ENCODE measurements at places on chromosomes 2 and 18. TPM values are rescaled to one million over a fixed set of nuclear protein-coding genes. Genes with fewer than 3 reads are reported as not detected.

DSG4 gene
- not detected for total RNA-seq

DNA sequence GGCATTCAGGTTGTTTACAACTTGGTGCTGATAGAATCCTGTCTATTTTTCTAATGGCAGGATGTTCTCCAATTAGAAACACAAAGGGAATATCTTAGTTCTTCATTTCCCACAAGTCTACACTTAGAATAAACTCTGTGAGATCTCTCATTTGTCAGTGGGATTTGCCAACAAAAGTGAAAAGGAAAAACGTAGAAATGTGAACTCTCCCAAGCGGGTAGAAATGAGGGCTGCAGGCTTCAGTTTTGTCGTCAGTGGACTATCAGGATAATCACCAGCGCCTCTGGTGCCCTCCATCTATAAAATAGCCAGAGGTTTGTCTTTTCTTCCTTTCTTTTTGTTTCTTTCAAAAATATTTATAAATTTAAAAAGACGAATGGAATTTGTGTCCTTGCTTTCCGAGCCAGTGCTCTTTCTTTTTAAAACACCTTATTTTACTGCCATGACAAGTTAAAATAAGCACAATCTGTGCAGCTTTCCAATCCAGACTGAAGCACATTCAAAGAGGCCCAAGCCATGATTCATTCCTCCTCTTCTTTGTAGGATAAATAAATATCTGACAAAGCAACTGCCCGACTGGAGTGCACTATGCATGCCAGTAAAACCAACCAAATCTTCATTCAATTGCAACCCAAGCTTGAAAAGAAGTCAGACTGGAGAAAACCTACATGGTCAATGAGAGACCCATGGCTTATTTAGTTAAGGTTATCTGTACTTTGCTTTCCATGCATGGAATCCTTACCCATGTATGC is 185.8 kb downstream of the ANKRD44 start:
- no peak overlapping the region for H3K4me3 ChIP-seq
- H3K27me3 ChIP-seq: no peaks in the 10 kb centered on the region
- no peak overlapping the region for H3K27ac ChIP-seq
- H3K4me1 ChIP-seq: peaks cover 56% of the 10 kb centered on the region
- no peak for DNase-seq

- H3K4me1 ChIP-seq: no peaks in the 10 kb centered on the region
- H3K27ac ChIP-seq: no peak overlapping the region
- DNase-seq: no peak
- no peaks in the 10 kb centered on the region for H3K27me3 ChIP-seq
- H3K4me3 ChIP-seq: no peak overlapping the region
These were observed 81.5 kb upstream of the RMDN2 start for GRCh38 chr2:37843556-37843955.

SPDYA gene
- total RNA-seq: 1.1 TPM

DNA sequence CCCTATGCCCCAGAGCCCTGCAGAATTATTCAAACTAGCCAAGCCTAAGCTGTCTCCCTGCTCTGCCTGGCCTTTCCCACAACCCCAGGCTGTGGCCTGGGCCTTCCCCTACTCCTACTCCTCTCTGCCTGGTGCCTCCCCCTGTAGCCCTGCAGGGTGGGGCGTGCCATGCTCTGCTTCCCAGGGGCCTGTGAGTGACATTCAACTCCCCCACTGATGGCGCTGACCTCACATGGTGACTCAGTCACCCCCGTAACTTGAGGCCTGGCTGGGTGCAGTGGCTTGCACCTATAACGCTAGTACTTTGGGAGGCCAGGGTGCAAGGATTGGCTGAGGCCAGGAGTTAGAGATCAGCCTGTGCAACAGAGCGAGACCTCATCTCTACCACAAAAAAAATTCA is 60.6 kb downstream of the KIF1A start:
- H3K27me3 ChIP-seq: no peaks in the 10 kb centered on the region
- H3K36me3 ChIP-seq: no peaks in the 10 kb centered on the region
- peak; percentile 70 for DNase-seq
- H3K27ac ChIP-seq: no peak overlapping the region

FOXI3 gene
- not detected for total RNA-seq

GRCh38 chr2:173030561-173031490 is 44.8 kb upstream of the MAP3K20 start:
- H3K4me1 ChIP-seq: no peaks in the 10 kb centered on the region
- no peak for DNase-seq
- no peak overlapping the region for H3K27ac ChIP-seq
- H3K27me3 ChIP-seq: peaks cover 15% of the 10 kb centered on the region
- no peak overlapping the region for H3K4me3 ChIP-seq

GRCh38 chr18:75802681-75803080 is 375.2 kb upstream of the SMIM21 start:
- DNase-seq: no peak
- H3K4me1 ChIP-seq: no peaks in the 10 kb centered on the region
- peaks cover 4% of the 10 kb centered on the region for H3K27me3 ChIP-seq
- H3K27ac ChIP-seq: no peak overlapping the region
- H3K36me3 ChIP-seq: no peaks in the 10 kb centered on the region

GRCh38 chr2:61645911-61646310 is 107.8 kb upstream of the XPO1 start:
- no peak overlapping the region for H3K27ac ChIP-seq
- no peaks in the 10 kb centered on the region for H3K27me3 ChIP-seq
- H3K4me3 ChIP-seq: no peak overlapping the region
- no peaks in the 10 kb centered on the region for H3K36me3 ChIP-seq

DNA sequence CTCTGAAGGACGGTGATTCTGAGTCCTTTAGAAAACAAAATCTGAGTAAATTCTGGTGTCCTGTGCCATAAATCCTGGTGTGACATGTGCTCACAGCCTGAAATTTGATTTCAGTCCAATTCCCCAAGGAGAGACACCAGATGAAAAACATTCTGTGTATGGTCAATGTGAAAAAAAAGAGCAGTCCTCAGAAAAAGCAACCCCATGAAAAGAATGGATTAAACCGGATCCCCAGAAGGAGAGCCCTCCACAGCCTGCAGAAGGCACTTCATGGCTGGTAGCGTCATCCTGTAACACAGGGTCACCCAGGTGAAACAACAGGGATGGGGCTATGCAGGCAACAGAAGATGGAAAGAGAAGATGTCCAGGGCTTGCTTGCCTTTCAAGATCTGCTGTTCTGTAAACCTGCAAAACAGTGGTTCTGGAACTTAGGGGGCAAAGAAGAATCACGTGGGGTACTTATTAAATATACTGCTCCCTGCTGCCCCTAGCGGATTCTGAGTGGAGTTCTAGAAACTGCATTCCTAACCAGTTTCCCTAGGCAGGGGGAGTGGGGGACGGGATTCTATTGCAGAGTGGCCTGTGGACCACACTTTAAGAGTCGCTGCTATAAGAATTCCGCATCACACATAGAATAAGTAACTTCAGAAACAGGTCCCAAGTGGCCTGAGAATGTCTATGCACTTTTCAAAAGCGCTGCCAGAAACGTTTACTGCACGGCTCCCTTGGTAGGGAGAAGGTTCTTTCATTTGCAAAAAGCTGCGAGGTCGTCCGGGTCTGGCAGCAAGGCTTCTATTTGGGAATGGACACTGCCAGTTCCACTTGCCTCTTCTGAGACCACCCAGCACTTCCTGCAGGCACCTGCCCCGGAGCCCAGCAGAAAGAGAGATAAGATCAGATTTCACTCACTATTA is 118.9 kb upstream of the ARL5A start:
- H3K27ac ChIP-seq: no peak overlapping the region
- H3K36me3 ChIP-seq: no peaks in the 10 kb centered on the region
- no peaks in the 10 kb centered on the region for H3K4me1 ChIP-seq
- peaks cover 12% of the 10 kb centered on the region for H3K27me3 ChIP-seq
- H3K4me3 ChIP-seq: no peak overlapping the region
- DNase-seq: peak; percentile 23

EVX2 gene
- total RNA-seq: not detected

IL1RL1 gene
- 1.3 TPM for total RNA-seq

DNA sequence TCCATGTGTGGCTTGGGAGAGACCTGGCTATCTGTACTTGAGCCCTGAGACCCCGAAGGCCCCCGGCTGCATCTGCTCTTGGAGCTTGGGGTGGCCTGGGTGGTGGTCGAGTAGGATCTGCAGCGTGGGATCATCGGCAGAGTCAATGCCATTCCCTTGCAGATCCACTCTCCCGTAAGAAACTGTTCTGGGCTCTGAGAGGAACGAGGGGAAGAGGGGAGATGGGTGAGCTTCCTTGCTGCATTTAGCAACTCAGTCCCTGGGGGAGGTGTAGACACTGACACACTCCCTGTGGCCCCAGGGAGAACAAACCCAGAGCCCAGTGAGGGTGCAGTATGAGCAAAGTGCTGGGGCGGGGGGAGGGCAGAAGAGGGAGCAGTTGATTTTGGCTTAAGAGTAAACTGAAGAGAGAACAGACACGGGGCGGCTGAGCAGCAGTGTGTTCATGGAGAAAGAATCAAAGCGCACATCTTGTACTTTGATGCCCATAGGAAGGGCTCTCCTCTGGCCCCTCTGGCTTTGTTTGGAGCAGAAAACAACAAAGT is 8.5 kb downstream of the GREB1 start:
- DNase-seq: no peak
- no peak overlapping the region for H3K4me3 ChIP-seq
- H3K27ac ChIP-seq: no peak overlapping the region
- no peaks in the 10 kb centered on the region for H3K36me3 ChIP-seq
- H3K27me3 ChIP-seq: peaks cover 27% of the 10 kb centered on the region

DNA sequence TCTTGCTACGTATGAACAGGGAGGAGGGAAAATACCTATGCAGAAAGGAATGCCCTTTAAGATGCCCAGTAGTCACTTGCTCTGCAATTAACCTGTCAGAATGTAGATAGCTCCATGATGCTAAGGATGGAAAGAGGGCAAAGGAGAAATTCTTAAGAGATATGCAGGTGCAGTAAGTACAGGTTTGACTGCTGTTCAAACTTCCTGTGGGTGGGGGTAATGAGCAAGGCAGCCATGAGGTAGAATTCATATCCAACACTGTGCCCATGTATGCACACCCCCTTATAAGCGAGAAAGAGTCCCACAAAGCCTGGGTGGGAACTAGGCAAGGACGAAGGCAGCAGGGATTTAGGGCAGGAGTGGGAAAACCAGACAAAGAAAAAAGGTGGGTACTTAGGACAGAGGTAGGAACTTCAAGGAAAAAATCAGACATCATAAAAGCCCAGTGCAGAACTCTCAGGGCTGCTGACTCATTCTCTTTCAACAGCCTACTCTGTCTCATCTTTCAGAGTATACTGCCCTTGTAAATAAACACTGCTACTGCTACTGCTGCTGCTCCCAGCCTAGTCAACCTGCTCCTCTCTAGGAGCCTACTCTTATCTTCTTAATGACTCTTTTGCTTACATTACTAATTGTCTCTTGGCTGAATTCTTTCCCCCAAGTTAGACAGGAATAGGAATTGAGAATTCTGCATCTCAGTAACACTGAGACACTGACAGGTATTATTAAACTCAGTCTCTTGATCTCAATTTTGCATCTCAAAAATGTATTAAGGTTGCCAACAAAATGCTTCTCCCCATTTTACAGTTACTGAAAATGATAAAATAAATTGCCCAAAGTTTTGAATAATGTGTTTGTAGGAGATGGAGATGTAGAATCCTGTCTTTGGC is 189.0 kb downstream of the PTH2R start:
- H3K27me3 ChIP-seq: no peaks in the 10 kb centered on the region
- no peaks in the 10 kb centered on the region for H3K36me3 ChIP-seq
- H3K4me1 ChIP-seq: no peaks in the 10 kb centered on the region
- H3K27ac ChIP-seq: no peak overlapping the region
- no peak overlapping the region for H3K4me3 ChIP-seq

GRCh38 chr18:13579874-13580273 is 146.5 kb downstream of the FAM210A start:
- peaks cover 10% of the 10 kb centered on the region for H3K36me3 ChIP-seq
- H3K4me3 ChIP-seq: no peak overlapping the region
- no peak overlapping the region for H3K27ac ChIP-seq

DNA sequence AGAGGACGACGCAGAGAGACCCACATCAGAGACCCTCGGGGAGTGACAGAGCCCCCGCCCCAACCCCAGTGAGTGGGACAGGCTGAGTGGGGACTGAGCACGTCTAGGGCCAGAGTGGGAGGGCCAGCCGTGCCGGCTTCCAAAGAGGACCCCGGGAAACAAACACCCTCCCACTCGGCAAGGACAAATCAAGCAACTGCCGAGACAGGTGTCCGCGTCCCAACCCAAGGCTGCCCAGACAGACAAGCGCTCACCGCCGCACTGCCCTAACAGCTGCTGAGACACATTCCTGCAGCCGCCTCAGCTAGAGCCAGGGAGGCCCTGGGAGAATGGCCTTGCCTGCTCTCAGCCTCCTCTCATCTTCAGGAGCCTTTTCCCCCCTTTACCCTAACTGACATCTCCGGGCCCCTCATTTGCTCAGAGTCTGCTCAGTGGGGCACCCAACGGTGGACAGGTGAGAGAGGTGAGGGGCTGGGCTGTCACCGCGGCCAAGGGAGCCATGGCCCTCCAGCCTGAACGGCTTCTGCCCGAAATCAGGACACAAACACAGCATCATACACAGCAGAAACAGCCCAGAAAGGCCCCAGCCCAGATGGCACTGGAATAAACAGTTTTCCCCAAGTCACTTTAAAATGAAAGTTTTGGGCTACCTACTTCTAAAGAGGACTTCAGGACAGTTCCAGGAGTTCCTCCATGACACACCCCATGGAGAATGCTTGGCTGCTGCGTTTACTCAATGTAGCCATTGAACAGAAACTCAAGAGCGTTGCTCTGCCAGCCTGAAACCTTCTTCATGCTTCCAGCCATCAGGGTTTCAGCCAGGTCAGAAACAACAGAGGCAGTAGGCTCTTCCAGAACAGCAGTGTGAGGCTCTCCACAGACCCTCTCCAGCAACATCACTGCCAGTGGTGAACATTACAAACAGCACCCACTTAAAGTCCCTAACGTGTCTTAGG is 23.6 kb downstream of the SLC66A2 start:
- no peaks in the 10 kb centered on the region for H3K27me3 ChIP-seq
- H3K36me3 ChIP-seq: peaks cover 55% of the 10 kb centered on the region
- H3K4me3 ChIP-seq: no peak overlapping the region
- no peaks in the 10 kb centered on the region for H3K4me1 ChIP-seq
- DNase-seq: peak; percentile 5
- no peak overlapping the region for H3K27ac ChIP-seq

- H3K4me1 ChIP-seq: no peaks in the 10 kb centered on the region
- H3K27me3 ChIP-seq: no peaks in the 10 kb centered on the region
- DNase-seq: no peak
- H3K4me3 ChIP-seq: no peak overlapping the region
- no peak overlapping the region for H3K27ac ChIP-seq
- H3K36me3 ChIP-seq: no peaks in the 10 kb centered on the region
These were observed 482.9 kb upstream of the HS6ST1 start for GRCh38 chr2:128801576-128801975.

SLC9A4 gene
- total RNA-seq: not detected

LRRFIP1 gene
- total RNA-seq: 240 TPM

Measured in activated CD4-positive, alpha-beta memory T cell treated with anti-CD3 and anti-CD28 coated beads for 36 hours (primary cell).